ENCODE measurements at places on chromosomes 5 and 9.

DNA sequence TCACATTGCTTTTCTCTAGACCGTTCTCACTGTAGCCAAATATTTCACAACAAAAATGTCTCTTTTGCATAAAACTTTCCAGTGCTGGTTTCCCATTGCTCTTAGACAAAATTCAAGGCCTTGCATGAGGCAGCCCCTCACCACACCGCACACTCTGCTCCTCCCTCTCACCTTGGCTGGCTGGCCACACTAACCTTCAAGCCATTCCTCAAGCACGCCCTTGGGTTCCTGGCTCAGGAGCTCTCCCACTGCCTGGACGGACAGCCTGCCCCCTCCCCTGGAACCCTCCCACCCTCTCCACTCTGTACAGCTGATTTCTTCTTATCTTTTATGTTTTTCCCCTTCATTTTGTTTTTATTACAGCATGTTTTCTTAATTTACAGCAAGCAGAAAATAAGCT, 83.2 kb downstream of the PDZD2 start:
- DNase-seq = no peak

- DNase-seq = no peak
Observed at GRCh38 chr5:113132564-113132963, 156.0 kb downstream of the DCP2 start.

DNA sequence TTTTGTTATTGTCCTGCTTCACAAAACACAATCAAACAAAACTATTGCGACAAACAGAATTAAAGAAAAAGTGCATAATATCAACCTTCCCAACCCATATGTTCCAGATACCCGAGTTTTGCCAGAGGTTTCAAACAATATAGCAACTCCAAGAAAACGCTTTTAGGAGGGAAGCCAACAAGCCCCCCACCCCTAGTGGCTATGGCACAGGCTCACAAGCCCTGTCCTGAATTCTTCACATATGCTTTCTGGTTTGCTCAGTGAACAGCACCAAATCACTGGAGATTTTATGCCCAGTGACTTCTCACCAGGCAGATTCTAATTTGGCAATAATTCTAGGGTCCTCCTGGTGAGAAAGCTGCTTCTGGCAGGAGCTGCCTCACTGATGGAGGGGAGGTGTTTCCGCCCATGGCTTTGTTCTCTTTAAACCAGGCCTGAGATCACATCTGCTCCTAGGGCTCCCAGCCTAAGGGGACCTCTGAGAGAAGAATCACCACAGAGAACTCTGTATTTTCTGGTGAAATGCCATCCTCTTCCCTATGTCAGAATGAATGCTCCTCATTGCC, 1982.4 kb downstream of the EFNA5 start:
- no peak for DNase-seq

DNA sequence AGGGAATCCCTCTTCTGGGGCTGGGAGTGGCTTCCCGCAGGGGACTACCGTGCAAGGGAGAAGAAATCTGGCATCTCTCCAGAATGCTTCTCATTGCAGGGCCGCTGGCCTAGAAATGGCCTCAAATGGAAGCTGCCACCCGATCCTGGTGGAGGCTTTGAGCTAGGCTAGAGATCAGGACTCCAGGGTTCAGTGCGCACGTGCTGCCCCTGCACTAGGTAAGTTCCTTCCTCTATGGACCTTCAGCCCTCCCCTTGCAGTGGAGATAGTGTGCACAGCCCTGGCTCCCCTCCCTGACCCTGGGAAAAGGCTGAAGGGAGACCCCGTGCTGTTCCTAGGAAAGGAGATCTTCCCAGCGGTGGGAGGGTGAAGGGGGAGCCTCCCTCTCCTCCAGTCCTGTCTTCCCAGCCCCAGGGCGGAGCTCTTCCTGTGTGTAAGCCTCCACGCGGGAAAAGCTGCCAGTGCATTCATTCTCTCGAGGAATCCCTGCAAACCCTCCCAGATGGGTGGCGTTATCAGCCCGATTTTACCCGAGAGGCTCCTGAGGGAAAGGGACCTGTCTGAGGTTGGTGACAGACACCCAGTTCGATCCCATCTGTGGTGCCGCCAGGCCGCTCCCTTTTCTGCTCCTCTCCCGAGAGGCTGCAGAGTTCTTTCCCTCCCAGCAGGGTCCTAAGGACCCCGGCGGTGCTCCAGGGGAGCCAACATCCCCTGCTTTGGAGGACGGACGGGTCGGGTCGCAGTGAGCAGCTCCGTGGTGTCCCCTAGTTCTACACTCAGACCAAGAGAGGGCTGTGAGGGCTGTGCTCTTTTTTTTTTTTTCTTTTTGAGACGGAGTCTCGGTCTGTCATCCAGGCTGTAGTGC, 1.4 kb upstream of the CERCAM start:
- no peak for DNase-seq

GRCh38 chr9:79256691-79257213, 315.0 kb upstream of the TLE4 start:
- no peak for DNase-seq

DNA sequence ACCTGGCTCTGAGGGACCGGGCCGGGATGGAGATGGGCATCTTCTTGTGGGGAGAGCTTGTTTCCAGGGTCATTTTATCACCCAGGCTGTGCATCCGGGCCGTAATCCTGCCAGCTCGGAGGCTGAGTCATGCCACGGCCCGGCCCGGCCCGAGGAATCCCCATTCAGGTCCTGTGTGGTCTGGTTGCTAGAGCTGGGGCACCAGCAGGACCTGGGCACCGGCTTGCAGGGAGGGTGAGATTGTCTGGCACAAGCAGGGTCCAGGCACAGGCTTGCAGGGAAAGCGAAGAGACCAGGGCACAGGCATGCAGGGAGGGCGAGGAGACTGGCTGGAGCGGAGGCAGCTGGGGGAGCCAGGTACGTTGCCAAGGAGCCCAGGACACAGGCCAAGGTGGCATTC, 106.8 kb downstream of the RXRA start:
- no peak for DNase-seq

Measured in activated CD4-positive, alpha-beta T cell treated with anti-CD3 and anti-CD28 coated beads for 4 hours (primary cell).